ENCODE measurements at places on chromosomes 7 and 10.
A peak's percentile ranks its signal among the peaks of the same experiment; 100 is the strongest.

- DNase-seq: no peak
These were observed 233.3 kb upstream of the CACNA2D1 start for GRCh38 chr7:82676777-82677463.

DNA sequence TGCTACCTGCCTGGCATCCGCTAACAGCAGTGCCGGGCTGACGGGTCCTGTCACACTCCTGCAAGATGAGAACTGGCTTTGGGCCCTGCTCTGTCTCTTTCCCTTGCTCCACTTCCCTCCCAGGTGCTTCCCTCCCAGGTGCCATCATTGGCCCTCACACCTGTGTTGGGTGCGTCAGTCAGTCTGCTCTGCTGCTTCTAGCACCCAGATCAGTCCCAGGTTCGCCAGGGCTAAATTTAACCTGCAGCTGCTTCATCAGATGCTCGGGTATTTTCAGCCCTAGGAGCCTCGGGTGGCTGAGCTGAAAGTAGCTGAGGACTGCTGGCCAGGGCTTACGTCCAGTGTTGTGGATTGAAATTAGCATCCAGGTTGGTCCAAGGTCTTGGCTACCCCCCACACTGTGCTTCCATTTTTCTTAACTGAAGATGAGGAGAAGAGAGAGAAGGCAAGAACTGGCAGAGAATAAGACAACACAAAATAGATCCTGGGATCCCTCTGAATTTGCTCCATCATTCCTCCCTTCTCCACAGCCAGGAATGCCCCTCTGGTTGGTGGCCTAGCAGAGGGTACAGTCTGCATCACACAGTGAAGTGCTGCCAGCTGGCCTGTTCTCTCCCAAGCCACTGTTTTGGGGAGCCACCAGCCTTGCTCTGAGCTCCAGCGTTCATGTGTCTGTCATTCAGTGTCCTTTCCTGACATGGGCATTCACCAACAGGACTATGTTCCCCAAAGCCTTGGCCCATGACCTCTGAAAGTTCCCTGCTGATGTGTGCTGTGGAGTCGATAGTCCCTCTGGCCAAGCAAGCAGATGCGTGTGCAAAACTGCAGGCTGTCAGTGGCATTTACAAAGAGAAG is 65.9 kb upstream of the SYPL1 start:
- DNase-seq: no peak

GRCh38 chr7:45980181-45980905 is 59.3 kb upstream of the IGFBP3 start:
- DNase-seq: no peak

DNA sequence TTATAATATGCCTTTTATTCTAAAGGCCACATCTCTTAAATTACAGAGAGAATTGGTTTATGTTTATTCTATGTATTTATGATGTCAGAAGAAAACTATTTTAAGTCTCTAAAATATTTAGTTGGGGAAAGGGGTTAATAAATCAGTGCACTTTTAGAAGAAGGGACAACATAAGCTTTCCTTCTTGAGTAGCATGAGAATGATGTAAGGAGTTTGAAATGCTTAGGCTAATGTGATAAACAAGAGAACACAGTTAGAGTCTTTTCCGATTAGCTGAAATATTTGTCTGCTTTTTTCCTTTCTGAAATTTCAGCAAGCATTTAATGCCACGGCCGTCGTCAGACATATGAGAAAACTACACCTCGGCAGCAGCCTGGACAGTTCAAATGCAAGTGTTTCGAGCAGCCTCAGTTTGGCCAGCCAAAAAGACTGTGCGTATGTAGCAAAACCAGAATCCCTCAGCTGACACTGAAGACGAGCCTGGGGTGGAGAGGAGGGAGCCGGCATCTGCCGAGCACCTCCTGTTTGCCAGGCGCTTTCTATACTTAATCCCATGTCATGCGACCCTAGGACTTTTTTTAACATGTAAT is 176.2 kb downstream of the CCDC3 start:
- DNase-seq: no peak

DNA sequence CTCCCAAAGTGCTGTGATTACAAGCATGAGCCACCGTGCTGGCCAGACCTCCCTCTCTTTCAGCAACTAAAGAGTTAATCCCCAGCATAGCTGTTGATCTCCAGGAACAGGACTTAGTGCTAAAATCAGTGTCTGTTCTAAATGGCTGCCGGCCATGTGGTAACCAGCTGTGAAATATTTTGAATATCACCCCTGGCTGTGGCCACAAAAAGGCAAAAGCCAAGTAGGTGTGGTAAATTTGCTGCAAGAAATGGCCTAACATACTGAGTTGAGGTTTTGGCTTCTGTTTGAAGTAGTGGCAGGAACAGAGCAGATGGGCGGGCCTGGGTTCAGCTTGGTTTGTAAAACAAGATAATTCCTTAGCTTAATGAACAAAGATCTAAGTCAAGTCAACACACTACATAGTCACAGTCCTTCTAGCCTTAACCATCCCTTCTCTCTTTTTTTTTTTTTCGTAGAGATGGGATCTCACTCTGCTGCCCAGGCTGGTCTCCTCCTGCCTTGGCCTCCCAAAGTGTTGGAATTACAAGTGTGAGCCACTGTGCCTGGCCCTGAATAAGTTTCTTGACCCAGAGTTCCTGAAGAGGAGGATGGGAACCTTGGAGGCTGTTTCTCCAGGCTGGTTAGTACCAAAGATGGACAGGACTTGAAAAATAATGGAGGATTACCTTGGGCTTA is 22.7 kb upstream of the AGFG2 start:
- peak; percentile 3 for DNase-seq

- no peak for DNase-seq
These were observed 213.6 kb downstream of the DGKI start for GRCh38 chr7:137633133-137633532.

DNA sequence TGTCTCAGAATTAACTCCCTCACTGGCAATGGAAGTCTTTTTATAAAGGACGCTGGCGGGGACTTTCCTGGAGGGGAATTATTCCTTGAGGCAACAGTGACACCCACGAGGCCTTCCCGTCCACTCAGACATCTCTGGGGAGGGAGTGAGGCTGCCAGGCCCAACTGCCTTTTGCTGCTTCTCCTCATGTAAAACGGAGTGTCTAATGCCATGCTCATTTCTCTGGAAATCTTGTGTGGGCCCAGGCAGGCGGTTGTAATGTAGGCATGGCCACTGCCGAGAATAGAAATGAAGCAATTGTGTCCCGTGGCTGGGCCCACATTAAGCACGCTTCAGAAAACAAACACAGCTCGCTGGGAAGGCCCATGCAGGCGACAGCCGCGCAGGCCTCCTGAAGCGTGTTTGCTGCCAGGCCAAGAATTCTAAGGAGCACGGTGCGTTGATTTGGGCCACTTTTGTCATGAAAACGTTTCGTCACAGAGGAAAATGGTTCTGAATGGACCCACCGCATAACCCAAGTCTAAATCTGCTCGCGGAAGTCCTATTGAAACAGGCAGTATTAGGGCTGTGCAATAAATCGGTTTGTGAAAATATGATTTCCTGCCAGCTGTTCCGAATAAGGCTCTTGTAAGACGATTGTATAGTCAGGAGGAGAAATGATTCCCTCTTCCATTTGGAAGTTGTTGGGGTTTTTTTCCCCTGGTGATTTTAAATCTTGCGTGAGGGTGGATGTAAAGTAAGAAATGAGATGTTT is 104.2 kb upstream of the CHST15 start:
- no peak for DNase-seq

GRCh38 chr7:15317215-15317614 is 244.6 kb downstream of the AGMO start:
- DNase-seq: no peak

DNA sequence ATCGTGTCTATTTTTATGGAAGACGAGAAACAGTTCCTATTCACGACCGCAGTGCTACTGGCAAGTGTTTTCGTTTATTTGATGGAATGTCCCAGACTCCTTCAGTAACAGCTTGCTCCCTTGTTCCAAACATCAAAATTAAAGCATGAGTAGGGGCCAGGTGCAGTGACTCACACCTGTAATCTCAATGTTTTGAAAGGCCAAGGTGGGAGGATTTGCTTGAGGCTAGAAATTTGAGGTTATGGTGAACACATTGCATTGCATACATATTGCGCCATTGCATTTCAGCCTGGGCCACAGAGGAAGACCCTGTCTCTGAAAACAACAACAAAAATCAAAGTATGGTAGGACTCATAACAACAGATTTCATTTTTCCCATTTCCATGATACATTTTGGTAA is 22.8 kb downstream of the PTTG1IP2 start:
- DNase-seq: no peak

- no peak for DNase-seq
These were observed 335.3 kb downstream of the GLRX3 start for GRCh38 chr10:130471486-130471885.

DNA sequence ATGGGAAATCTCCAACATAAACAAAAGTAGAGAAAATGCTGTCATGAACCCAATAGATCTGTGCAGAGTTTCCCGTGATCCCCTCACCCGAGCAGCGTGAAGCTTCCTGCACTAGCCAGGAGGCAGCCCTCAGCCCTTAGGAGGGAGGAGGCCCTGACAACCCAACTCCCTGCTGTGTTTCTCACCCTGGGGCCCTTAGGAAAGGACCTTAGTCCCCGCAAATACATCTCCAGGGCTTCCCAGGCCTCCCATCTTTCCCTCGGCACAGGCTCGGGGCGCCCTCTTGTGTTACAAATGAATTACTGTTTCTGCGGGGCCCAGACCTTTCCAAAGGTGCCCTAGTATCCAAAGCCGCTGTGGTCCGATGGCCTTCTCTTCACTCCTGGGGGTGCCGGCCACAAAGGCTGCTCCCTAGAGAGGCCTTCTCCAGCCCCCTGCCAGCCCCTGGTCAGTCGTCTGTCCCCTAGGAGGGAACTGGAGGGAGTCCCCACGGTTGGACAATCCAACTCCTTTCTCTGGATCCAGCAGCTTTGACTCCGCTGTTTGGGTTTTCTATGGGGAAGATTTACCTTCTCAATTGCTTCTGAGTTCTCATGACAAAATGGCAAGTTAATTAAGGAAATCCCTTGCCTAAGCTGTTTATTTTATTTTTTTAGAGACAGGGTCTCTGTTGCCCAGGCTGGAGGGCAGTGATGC is 49.9 kb upstream of the SH2B2 start:
- peak; percentile 2 for DNase-seq

DNA sequence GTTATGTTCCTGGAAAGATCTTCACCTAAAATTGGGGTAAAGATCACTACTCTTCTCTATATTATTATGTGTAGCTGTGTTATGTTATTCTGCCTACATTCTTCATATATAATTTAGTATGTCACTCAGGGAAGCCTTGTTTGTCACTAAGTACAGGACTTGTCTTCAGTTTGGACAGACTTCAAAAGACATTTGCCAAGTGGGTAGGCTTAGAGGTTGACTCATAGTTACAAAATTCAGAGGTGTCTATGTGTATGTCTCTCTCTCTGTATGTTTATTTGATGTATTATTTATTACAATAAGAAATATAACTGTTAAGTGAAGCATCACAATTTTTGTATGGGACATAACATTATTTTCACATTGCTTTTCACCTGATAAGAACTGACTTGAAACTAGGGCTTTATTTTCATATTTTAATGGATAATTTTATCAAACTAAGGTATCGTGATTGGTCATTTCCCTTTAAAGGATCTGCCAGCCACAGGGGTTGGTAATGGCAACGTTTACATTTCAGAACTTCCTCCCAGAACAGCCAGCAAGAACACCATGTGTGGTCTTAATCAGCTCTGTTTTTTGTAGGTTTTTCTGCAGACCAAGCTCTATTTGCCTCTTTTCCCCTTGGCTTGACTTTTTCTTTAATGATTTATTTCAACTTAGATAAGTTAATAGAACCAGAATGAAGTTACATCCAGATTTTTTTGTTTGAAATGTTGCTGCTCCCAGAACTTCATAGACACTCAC is 262.1 kb upstream of the CACNA2D1 start:
- DNase-seq: no peak

- DNase-seq: no peak
These were observed 625 bp downstream of the IPMK start for GRCh38 chr10:58266826-58267712.

DNA sequence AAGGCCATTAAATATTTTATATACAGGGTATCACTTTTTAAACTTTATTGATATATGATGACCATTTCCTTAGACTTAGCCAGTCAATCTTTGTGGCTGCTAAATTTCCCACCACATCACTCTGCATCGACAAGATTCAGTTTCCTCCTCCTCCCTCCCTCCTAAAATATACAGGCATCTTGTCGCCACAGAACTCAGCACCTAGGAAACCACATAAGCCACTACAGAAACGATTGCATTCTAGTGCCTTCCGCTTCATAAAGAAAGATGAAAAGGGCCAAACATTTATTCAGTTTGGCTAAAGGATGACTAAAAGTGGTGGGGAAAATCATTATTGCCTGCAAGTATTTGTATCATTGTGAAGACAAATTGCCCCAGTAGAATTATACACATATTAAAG is 30.7 kb downstream of the ERCC6 start:
- DNase-seq: no peak

- DNase-seq: no peak
These were observed 65.3 kb upstream of the CAMK2B start for GRCh38 chr7:44390701-44391100.

GRCh38 chr10:128463991-128464760 is 338.0 kb upstream of the MKI67 start:
- no peak for DNase-seq

- no peak for DNase-seq
These were observed 145.1 kb downstream of the SEMA3D start for GRCh38 chr7:85041605-85042216.

DNA sequence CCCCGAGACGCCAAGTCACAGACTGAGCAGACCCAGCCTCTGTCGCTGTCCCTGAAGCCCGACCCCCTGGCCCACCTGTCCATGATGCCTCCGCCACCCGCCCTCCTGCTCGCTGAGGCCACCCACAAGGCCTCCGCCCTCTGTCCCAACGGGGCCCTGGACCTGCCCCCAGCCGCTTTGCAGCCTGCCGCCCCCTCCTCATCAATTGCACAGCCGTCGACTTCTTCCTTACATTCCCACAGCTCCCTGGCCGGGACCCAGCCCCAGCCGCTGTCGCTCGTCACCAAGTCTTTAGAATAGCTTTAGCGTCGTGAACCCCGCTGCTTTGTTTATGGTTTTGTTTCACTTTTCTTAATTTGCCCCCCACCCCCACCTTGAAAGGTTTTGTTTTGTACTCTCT is 215.6 kb downstream of the TCF7L2 start:
- DNase-seq: no peak

GRCh38 chr7:15781944-15782343 is 95.5 kb upstream of the MEOX2 start:
- DNase-seq: no peak

DNA sequence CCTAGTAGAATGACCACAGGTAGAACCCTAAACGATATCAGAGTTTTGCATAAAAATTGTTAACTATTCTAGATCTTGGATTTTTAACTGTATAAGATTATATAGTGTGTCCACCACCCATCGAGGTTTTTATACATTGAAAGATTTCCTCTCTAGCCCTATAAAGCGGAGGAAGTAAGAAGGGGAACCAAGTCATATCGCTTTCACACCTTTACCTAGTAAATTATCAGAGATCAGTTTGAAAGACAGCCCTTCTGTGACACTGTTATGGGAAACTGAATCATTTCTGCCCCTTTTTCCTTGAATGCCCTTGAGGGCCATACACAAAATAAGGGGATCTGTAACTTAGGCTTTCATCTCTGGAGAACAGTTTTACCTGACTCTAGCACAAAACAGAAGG is 8.3 kb upstream of the GPR37 start:
- DNase-seq: no peak

- no peak for DNase-seq
These were observed 718 bp upstream of the BPGM start for GRCh38 chr7:134645935-134646334.

- DNase-seq: no peak
These were observed 146.0 kb downstream of the FANK1 start for GRCh38 chr10:126042354-126042753.

Measured in stimulated activated CD8-positive, alpha-beta memory T cell treated with anti-CD3 and anti-CD28 coated beads, Interleukin-7, amount 100 ng/mL, for 24 hours (primary cell).